Upper lobe of right lung (tissue), 1 donor: ENCODE measurements at places on chromosomes 7 and 10. TPM values are rescaled to one million over a fixed set of nuclear protein-coding genes. Genes with fewer than 3 reads are reported as not detected.

HMX3 gene
- total RNA-seq: not detected

DNA sequence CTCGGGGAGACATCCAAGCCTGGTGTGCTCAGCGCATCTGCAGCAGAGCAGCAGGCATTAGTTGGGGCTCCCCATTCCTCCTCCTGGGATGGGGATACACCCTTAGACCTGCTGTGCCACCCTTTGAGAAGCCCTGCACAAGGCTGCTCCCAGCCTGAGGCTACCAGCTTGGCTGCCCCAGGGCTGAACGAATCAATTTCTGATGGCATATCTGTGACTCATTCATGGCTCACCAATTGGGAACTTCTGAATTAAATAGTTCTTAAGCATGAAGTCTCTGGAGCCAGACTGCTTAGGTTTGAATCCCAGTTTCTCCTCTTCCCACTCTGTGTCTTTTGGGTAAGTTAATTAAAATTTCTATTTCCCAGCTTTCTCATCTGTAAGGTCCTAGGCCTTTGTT is 16.3 kb upstream of the GLI3 start:
- no peak for DNase-seq

DNA sequence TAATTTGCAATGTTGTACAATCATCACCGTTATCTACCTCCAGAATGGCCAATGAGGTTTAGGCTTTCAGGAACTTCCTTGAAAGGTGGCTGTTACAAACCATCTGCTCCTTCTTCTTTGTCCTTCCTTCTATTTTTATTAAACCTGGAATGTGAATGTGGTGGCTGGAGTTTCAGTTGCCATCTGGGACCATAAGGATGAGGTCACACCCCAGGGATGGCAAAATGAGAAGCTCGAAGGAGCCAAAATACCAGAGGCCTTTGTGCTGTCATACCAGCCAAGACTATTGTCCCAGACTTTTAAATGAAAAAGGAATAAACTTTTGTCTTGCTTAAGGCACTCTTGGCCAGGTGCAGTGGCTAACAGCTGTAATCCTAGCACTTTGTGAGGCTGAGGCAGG is 30.9 kb upstream of the LMTK2 start:
- peak; percentile 3 for DNase-seq

- peak; percentile 92 for DNase-seq
Observed at GRCh38 chr10:133258818-133259601, 17.7 kb downstream of the ADAM8 start.

FAM180A gene
- total RNA-seq: 6.8 TPM

GRCh38 chr10:11242443-11243387 is 225.0 kb downstream of the CELF2 start:
- no peak for DNase-seq

OGDHL gene
- total RNA-seq: 0.69 TPM

- DNase-seq: no peak
Observed at GRCh38 chr10:5894403-5894802, 4.4 kb downstream of the FBH1 start.

- peak; percentile 75 for DNase-seq
Observed at GRCh38 chr10:80171248-80171660, 34.1 kb downstream of the ANXA11 start.

PDE6C gene
- total RNA-seq: not detected

DNA sequence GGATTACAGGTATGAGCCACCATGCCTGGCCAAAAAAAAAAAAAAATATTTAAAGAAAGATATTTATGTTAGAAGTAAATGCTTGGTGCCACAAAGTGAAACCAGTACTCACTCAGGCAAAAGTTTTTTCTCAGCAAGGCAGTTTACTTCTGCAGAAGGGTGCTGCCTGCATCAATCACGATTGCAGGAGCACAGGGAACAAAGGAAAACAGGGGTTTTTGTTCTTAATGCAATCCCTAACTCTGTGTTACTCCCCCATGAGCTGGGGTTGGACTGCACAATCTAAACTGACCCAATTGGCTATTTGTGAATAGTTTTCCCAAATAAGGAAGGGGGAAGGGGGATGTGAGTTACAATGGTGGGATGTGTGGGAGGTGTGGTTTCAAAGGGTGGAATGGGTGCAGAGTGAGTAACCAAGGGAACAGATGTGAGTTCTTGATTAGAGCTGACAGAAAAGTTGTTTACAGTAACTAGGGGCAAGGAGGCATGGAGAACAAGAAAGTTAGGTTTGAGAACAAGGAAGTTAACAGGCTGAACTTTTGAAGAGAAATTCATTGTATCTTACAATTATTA is 255.4 kb downstream of the TYW1 start:
- no peak for DNase-seq

CRPPA gene
- total RNA-seq: 2.9 TPM

- DNase-seq: no peak
Observed at GRCh38 chr10:78747401-78748234, 321.1 kb upstream of the ZMIZ1 start.

IPMK gene
- 5.7 TPM for total RNA-seq

MYOZ1 gene
- 5.2 TPM for total RNA-seq

ANKRD61 gene
- total RNA-seq: not detected
